Activated CD8-positive, alpha-beta memory T cell treated with anti-CD3 and anti-CD28 coated beads for 24 hours (primary cell): ENCODE measurements at places on chromosomes 5 and 9.
A peak's percentile ranks its signal among the peaks of the same experiment; 100 is the strongest.

DNA sequence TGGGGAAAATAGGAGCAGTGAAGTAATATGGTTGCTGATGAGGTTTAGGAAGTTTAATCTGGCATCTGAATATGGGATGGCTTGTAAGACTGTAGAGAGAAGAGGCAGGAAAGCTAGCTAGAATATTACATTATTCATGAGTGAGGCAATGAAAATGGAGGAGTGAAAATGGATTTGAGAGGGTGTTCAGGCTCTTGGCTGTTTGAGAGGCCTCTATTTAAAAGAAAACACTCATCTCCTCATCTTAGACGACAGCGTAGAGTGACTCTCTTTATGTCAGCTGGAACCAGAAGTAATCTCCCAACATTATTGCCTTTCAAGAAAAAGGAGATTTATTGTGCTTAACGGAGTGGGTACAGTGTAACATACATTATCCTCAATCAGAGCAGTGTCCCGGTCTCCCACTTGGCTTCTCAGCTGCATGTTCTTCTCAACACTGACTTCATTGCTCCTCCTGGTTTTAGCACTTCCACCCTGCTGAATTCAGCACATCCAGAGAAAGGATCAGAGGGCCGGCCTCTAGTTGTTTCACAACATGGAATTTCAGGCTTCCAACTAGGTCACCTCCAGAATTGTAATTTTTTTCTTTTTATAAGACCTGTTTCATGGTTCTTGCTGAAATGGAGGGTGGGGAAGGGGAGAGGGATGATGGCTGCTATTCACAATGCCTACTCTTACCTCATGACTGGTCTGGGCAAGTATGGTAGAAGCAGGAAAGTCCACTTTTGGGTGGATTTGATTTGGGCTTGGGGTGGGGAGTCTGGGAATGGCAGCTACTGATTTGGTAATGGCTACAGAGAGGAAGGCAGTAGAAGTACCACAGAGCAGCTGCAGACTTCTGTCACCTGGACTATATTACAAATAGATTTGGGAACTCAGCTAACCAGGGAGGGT, 52.9 kb upstream of the KIAA1958 start:
- DNase-seq = no peak

- DNase-seq = no peak
Observed at GRCh38 chr9:112063151-112063550, 111.9 kb downstream of the SUSD1 start.

GRCh38 chr9:31669311-31669710, 715.1 kb upstream of the ACO1 start:
- no peak for DNase-seq

DNA sequence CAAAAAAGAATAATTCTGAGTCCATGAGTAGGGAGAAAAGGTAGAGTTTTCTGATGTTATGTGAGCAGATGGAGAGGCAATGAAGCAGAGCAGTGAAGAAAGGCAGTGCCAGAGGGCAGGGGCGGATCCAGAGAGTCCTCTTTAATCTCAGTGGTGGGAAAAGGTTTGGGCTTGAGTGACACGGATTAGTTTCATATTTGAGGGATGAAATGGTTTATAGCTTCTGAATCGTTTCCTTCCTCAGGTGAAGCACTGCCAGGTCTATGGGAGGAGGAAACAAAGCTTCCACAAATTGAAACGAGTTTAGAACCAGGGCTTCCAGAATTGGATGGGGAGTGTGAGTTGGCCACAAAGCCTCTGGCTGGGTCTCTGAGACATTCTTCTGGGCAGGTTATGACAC, 517.0 kb upstream of the PAPPA start:
- DNase-seq = no peak

DNA sequence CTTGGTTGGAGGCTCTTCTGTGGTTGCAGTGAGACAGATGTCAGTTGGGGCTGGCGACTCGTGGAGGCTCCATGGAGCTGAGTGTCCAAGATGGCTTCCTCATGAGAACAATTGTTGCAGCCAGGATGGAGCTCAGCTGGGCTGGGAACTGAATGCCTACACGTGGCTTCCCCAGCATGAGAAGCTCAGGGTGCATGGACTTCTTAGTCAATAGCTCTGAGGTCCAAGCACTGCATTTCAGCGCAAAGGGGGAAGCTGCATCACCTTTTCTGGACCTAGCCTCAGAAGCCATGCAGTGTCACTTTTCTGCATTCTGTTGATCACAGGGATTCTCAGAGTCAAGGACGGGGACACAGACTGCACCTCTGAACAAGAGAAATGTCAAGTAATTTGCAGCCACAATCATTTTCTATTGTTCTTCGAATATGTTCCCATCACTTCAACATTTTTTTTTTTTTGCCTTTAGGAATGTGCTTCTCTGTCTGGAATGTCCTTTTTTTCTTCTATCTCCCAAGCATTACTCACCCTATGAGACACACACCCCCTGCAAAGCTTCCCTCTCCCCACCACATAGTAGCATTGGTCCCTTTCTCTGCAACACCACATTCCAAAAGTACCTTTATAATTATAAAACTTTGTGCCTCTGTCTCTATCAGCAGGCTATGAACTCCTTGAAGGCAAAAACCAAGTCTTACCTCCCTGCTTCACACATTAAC, 57.5 kb upstream of the STK32A start:
- no peak for DNase-seq

GRCh38 chr9:129480227-129480626, 140.7 kb downstream of the C9orf50 start:
- no peak for DNase-seq

- DNase-seq = no peak
Observed at GRCh38 chr9:86413971-86414880, 60.0 kb upstream of the TUT7 start.

- no peak for DNase-seq
Observed at GRCh38 chr9:100869326-100869725, 159.2 kb upstream of the PLPPR1 start.

DNA sequence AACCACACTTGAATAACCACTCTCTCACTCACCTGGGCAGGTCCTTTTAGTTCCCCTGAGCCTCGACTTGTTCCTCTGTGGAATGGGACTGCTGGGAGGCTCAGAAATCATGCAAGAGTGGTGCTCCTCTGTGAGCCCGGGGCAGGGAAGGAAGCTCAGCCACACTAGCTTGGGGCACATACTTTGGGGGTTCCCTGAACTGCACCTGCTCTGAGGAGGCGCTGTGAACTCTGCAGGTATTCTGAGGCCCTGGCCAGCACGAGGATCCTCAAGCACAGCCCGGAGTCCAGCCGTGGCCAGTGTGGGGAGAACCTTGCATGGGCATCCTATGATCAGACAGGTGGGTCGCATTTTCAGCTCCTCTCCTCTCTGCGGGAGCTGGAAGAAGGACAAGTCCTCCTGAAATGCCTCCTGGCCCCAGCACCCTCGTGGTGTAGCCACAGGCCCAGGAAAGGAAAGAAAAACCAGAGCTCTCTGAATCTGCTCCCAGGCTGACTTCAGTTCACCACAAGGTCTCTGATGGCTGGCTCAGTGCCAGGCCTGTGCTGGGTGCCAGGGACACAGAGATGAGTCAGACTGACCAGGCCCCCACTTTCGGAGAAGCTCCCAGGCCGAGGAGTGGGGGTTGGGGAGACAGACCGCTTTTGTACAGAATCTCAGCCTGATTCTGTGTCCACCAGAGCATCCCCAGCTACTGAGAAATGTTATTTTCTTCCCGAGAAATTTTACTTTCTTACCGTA, 11.9 kb downstream of the GLIPR2 start:
- DNase-seq = peak; percentile 87

DNA sequence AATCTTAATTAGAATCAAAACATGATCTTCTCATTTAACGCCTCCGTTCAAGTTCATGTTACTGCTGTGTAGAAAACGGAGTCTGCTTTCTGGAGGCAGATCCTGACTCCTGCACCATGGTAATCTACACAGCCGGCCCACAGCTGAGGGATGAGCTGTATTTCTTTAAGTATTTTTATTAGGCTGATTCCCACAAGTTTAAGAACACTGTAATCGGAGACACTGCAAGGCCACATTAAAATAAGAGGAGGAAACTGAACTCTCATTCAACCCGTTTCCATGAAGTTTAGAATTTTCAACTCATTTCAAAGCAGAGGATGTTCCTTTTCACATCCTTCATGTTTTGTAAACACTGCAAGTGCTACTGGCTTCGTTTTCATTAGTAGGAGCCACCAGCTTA, 372.2 kb downstream of the NFIB start:
- no peak for DNase-seq

DNA sequence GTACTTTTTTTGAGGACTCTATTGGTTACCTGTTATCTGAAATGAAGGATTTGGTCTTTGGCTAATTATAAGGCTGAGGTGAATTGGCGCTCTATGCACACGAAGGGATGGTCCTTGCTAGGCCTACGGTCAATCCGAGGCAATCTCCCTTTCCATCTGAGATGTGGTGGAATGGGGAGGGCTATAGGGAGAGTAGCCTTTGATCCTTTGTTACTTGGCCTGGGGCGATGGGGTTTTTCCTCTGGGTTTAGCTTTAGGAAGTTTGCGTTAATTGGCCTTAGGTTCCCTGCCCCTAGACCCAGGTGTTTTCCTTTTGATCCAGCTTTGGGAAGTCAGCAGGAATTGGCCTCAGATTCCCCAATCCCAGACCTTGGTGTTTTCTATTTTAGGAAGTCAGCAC, 102.1 kb upstream of the C9orf72 start:
- DNase-seq = no peak

GRCh38 chr9:83144492-83144891, 81.5 kb upstream of the RASEF start:
- no peak for DNase-seq

DNA sequence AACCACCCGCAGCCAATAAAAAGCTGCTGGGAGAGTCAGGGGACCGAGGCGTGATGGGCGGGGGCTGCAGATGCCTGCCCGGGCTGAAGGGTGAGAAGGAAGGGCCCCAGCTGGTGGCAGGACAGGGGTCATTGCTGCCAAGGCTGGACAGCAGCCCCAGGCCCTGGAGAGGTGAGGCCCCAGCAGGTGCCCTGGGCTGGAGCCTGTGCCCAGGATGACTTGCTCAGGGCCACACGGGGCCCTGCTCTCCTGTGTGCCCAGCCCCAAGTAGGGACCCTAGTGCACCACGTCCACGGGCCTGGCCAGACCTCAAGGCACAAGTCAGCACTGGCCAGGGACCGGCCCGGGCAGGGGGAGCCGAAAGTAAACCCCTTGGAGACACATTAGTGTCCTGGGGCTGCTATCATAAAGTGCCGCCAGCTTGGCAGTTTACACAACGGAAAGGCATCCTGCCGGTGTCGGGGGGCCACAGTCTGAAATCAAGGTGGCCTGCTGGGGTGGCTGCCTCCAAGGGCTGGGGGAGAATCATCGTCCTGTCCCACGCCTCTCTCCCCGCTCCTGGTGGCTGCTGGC, 22.0 kb downstream of the LHX3 start:
- DNase-seq = no peak

DNA sequence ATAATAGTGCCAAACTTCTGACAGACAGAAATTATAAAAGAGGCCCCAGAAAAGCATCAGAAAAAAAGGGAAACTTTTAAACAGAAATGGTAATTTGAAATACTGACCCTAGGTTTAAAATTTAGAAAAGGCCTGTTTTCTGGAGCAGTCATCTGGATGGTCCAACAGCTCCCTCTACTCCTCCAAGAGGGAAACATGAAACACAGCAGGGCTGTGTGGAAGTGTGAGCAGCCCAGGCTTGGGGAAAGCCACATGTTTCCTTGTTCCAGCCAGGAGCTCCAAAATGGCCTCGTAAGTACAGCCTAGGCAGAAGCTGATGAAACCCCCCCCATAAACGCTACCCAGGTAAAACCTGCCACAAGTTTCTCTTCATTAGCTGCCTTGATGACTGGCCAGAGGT, 499.3 kb upstream of the ADAMTS16 start:
- DNase-seq = no peak

DNA sequence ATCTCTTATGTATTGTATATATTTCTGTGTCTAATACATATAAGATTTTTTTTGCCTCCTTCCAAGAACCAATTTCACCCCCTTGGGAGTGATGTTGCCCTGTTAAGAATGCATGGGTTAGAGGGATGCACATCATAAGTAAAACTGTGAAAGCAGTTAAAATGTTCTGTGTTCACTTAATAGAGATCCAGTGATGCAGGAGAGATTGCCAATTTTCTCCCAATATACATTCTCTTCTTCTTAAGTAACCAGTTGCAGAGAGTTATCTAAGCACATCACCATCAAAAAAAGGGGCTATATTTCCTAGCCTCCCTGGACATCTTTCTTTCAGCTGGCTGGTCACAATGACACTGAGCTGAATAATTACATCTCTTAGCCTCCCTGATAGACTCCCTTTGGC, 307.0 kb downstream of the OSTF1 start:
- DNase-seq = no peak

DNA sequence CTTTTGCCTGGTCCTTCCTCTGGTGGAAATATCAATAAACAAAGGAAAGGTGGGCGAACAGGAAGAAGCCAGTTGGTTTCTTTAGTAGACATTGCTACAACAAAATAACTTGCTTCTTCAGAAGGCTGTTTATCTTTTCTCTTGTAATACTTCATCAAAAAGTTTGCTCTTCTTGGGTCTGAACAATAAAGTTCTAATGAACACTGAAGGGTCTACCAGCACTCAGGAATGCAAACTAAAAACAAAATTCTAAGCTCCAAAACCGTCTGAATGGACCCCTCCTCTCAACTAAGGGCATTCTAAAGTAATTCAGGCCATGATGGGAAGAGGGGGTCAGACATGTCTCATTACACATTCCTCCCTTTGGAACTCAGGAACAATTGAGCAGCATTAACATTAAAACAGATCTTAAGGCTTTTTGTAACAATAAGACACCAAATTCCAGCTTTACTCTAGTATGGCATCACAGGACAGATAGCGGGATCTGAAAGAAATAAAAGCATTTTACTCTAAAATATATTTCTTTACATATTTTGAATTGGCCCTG, 2.3 kb downstream of the TBCA start:
- DNase-seq = no peak

DNA sequence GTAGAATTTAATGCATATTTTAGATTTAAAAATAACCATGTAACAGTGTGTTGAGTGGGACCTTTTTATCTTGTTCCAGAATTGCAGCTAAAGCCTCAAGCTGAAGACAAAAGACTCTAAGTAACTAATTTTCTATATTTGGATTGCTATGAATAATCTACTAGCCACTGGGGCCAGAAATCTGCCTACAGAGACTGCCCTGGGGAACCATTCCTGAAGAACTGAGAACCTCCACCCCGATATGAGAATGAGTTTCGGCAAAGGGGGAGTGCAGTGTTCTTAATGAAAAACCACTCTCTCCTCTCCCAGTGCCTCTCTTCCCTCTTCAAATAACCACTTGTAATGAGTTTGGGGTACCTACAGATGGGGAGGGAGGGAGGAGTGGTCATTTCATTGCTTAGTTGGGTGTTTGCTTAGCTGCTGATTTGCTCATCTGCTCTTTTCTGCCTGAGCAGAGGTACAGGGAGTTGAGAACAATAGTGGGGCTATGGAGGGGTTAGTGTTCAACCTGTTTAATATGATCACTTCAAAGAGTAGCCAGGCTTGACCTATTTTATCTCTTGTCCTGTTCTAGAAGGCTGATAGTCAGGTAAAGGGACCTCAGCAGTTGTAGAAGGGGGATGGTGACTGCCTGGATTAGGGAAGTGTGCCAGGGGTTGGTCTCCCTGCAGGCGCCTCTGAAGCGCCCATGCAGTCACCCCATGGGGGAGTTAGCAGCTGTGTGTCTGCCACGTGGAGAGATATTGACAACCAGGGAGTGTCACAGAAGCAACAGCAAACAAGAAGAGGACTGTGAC, 47.7 kb downstream of the ATG10 start:
- DNase-seq = no peak
